ENCODE measurements at places on chromosomes 4 and X.

- DNase-seq: no peak
These were observed 39.0 kb downstream of the GUCY1A1 start for GRCh38 chr4:155705664-155706063.

DNA sequence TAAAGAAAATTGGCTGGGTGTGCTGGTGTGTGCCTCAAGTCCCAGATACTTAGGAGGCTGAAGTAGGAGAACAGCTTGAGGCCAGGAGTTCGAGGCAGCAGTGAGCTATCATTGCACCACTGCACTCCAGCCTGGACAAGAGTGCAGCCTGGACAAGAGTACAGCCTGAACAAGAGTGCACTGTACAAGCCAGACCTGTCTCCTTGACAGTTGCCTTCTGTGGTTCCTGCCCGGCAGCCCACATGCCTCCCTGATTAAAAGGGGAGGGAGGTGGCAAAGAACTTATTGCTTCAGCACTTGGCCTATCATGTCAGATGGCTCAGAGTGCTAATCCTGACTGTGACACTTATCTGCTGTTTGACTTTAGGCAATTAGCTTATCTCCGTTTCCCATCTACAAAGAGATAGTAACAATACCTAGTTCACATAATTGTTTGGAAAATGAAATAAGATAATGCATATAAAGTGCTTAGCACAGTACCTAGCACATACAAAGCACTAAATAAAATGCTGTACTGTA, 249.1 kb downstream of the DCLK2 start:
- no peak for DNase-seq

GRCh38 chrX:70998411-70999027, 67.6 kb upstream of the SLC7A3 start:
- no peak for DNase-seq

- no peak for DNase-seq
These were observed 153.0 kb upstream of the PPP1R2C start for GRCh38 chrX:42930951-42931350.

- no peak for DNase-seq
These were observed 199.2 kb downstream of the RAB28 start for GRCh38 chr4:13284932-13285331.

GRCh38 chr4:8468746-8469535, 28.4 kb downstream of the TRMT44 start:
- DNase-seq: no peak

DNA sequence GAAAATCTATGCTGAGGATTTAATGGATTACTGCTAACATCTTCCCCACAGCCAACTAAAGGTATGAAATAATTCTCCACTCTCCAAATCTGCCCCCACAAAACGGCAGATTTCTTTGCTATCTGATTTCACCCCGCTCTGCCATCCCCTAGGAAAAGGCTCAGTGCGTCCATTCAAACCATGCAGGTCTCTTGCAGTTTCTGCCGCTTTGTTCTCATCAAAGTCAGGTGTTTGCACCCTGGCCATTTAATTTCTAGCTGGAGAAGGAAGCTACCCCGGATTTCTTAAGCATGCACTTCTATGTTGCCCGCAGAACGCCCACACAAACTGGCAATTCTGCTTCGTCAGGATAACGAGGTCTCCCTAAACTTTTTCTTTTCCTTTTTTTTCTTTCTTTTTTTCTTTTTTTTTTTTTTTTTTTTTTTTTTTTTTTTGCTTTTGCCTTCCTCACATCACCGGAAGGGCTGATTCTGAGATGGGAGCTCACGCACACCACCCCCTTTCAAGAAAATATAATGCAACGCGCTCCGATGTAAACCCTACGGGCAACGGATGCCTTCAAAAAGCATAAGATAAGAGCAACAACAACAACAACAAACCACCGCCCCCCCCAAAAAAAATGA, 3.3 kb downstream of the NLGN4X start:
- DNase-seq: no peak

DNA sequence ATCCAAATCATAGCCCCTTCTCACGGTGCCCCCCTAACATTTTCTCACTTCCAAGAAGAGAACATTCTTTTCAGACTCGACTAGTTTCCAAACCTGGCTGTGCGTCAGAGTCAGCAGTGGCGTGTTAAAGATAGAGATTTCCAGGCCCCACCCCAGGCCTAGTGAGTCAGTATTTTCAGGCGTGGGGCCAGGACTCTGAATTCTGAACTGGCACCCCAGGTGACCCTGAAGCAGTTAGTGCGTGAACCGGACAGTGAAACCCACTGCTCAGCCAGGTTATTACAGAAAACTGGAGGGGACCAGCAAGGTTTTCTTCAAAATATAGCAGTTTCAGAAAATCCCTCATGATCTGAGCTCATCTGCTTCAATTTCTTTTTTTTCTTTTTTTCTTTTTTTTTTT, 35.0 kb upstream of the BCOR start:
- DNase-seq: no peak

DNA sequence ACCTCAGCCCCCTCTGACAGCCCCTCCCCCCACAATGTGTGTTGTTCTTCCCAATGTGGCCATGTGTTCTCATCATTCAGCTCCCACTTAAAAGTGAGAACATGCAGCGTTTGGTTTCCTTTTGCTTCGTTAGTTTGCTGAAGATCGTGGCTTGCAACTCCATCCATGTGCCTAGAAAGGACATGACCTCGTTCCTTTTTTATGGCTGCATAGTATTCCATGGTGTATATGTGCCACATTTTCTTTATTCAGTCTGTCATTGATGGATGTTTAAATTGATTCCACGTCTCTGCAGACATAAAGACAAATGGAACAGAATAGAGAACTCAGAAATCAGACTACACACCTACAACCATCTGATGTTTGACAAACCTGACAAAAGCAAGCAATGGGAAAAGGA, 46.0 kb downstream of the ARX start:
- no peak for DNase-seq

- no peak for DNase-seq
These were observed 275.3 kb upstream of the FGF13 start for GRCh38 chrX:138986866-138987265.

DNA sequence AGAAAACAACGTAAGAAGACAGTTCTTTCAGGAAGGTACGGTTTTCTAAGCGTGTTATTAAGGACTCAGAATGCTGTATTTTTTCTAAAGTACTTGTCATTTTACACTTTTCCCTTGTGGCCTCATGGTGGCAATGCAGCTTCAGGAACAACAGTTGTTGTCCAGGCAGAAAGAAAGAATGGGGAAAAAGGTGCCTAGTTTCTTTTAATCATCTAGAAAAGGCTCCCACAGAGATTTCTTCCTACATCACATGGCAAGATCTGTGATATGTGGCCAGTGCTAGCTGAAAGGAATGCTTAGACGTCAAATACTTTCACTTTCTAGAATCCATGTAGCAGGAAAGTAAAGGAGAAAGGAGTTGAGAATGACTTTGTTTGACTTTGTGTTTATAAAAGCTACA, 49.0 kb upstream of the TRAM1L1 start:
- DNase-seq: no peak

- no peak for DNase-seq
These were observed 33.7 kb downstream of the SH3TC1 start for GRCh38 chr4:8232748-8233147.

GRCh38 chr4:72975488-72975784, 94.1 kb downstream of the COX18 start:
- DNase-seq: no peak

DNA sequence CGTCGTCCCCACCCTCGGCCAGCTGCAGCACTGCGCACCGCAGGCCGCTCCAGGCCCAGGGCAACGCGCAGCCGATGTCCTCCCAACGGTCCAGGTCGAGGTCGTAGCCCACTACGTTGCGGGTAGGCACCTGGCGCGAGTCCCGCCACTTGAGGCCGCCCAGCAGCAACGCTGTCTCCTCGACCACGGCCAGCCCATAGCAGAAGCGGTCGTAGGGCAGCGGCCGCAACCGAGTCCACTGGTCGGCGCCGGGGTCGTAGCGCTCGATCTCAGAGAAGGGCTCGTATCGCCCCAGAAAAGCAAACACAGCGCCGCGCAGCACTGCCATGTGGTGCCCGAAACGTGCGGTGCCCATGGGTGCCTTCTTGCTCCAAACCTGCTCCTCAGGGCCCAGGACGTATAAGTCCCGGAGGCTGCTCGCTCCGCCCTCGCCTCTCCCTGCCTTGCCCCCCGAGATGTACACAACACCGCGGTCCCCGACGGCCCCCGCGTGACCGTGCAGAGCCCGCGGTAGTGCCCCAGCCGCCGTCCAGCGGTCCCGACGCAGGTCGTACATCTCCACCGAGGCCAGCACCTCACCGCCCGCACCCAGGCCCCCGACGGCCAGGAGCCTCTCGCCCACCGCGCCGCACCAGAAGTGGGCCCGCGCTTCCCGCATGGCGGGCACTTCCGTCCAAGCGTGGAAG, 2.1 kb downstream of the KLHL34 start:
- no peak for DNase-seq

- no peak for DNase-seq
These were observed 301.1 kb downstream of the FRMPD4 start for GRCh38 chrX:12439416-12439815.

DNA sequence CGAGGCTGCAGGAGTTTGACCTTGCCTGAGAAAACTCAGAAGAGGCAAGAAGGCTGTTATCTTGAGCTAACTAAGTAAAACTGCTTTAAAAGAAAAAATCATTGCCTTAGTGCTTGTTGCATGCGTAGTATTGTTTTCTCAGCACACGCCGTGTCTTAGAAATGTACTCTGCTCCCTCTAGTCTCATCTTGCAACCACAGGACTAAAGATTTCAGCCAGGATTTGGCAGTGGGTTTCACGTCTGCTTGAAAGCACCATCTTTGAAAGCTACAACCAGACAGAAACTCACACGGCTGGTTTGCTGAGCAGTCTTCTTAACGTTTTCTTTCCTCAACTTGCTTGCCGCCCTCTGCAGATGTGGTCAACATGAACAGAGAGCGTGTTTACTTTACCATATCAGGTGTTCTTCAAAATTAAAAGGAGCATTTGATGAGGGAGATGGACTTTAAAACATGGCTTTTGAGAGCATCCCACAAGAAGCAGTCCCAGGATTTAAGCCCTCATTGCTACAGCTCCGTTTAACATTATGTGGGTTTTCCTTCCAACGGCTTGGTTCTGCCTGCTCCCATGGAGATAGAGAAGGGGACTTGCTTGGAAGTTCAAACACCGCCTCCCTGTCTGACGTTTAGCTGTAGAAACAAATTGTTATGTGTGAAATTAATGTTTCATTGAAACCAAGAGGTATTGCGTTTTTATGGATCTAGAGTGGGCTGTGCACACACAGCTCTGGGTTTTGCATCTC, 3.4 kb downstream of the SORCS2 start:
- no peak for DNase-seq

- DNase-seq: no peak
These were observed 126.4 kb downstream of the KDR start for GRCh38 chr4:54999003-54999402.

- DNase-seq: no peak
These were observed 25.8 kb downstream of the USP9X start for GRCh38 chrX:41110801-41111625.

DNA sequence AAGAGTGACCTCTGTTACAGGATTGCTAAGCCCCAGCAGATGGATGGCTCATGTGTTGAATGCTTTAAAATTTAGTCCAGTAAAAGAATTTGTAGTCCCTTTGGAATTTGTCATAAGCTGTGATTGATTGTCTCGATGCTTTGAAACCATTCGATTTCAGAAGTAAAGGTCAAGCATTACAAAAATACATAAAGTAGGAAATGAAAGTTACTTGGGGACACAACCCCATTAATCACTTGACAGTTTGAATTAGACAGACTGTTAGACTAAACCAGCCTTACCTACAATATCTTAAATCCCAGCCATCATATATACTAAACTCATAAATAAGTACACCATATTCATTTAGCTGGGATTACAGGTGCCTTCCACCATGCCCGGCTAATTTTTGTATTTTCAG, 6.6 kb downstream of the REST start:
- no peak for DNase-seq

- no peak for DNase-seq
These were observed 217.4 kb upstream of the FGF13 start for GRCh38 chrX:138928737-138929459.

DNA sequence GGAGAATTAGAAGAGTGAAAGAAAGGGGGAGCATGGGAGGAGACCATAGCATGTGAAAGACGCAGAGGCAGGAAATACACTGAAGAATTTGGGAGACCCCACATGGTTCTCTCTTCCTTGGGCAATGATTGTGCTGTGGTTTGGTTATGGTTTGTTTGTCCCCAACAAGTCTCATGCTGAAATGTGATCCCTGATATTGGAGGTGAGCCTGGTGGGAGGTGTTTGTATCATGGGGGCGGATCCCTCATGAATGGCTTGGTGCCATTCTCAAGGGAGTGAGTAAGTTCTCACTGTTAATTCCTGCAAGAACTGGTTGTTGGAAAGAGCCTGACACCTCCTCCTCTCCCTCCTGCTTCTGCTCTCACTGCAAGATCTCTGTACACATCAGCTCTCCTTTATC, 78.6 kb upstream of the RAI2 start:
- DNase-seq: no peak

DNA sequence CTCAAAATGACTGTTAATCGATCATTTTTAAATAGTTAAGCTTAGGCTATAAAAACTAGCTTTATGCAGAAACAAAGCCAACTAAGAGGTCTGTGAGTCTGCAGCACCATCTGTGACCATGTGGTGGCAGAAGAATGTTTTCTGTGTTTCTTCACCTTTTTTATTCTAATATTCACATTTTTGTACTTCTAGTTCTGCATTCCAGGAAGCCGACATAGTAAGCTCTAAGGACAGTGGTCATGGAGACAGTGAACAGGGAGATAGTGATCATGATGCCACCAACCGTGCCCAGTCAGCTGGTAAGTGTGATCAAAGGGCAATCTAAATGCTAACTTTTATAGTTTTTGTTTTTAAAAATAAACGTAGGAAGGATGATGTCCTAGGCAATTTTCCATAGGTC, 5.6 kb downstream of the PCDH10 start:
- DNase-seq: no peak

DNA sequence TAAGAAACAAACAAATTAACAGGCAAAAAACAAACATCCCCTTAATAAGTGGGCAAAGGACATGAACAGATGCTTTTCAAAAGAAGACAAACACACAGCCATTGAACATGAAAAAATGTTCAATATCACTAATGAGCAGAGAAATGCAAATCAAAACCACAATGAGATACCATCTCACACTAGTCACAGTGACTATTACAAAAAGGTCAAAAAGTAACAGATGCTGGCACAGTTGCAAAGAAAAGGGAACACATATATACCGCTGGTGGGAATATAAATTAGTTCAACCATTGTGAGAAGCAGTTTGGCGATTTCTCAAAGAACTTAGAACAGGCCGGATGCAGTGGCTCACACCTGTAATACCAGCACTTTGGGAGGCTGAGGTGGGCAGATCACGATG, 146.1 kb upstream of the NEIL3 start:
- DNase-seq: no peak

GRCh38 chrX:68203646-68204045, 229.6 kb downstream of the OPHN1 start:
- DNase-seq: no peak

- DNase-seq: no peak
These were observed 14.1 kb downstream of the HTRA3 start for GRCh38 chr4:8283631-8284121.

- DNase-seq: no peak
These were observed 138.0 kb downstream of the PDGFRA start for GRCh38 chr4:54367059-54367458.

Data from T-helper 22 cell (primary cell).